ENCODE measurements at places on chromosomes 1 and 21. TPM values are rescaled to one million over a fixed set of nuclear protein-coding genes. Genes with fewer than 3 reads are reported as not detected.

HTR6 gene
- not detected for total RNA-seq

GRCh38 chr1:99577313-99577712 is 68.6 kb upstream of the PALMD start:
- DNase-seq = no peak

DNA sequence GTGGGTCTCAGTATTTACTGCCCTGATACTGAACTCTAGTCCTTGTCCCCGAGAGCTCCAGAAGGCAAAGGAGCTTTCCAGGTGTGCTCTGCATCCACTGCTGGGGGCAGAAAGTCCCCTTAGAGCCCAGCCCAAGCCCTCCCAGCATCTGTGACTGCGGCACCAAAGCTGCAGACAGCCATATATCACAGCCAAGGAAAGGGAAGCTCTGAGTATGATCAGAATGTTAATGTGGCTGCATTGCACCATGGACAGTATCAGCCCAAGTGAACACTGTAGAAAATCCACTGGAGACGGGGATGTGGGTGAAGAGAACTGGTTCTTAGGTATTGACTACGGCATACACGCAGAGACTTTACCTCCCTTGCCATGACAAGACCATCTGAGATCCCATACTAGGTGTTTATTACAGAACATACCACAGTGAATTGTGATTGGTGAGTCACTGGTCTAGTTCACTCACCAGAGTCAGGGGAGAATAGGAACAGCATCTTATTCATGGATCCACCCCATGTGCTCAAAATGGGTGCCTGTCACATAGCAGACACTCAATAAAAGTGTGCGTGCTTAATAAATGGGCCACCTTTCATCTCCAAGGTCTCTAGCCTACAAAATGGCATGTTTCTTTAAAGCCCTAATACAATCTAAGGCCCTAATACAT is 170.3 kb downstream of the HHIPL2 start:
- no peak for DNase-seq

- DNase-seq = no peak
Measured at GRCh38 chr1:21511579-21512522, 2.6 kb downstream of the ALPL start.

Data from endothelial cell of umbilical vein (primary cell).